Esophagus (tissue), 2 donors: ENCODE measurements at places on chromosomes 4 and X. TPM values are rescaled to one million over a fixed set of nuclear protein-coding genes. Genes with fewer than 3 reads are reported as not detected.

GPM6B gene
- polyA plus RNA-seq = 1.1 TPM

SULT1B1 gene
- polyA plus RNA-seq = 0.41 TPM

PAGE2 gene
- polyA plus RNA-seq = not detected

TEX13D gene
- not detected for polyA plus RNA-seq

MAGEA2 gene
- not detected for polyA plus RNA-seq

FATE1 gene
- polyA plus RNA-seq = not detected

SMARCAD1 gene
- polyA plus RNA-seq = 7.2 TPM

SOX3 gene
- polyA plus RNA-seq = not detected

MAGED4 gene
- polyA plus RNA-seq = 1.5 TPM

YY2 gene
- polyA plus RNA-seq = 0.77 TPM

ZNF275 gene
- 1.6 TPM for polyA plus RNA-seq

SPIN2A gene
- 0.16 TPM for polyA plus RNA-seq

PABPC1L2B gene
- not detected for polyA plus RNA-seq

MBNL3 gene
- 2.5 TPM for polyA plus RNA-seq

CLNK gene
- 0.05 TPM for polyA plus RNA-seq

SUV39H1 gene
- polyA plus RNA-seq = 5.8 TPM

IL13RA2 gene
- polyA plus RNA-seq = 0.07 TPM

PAGE1 gene
- polyA plus RNA-seq = not detected

CLDN22 gene
- 0.09 TPM for polyA plus RNA-seq
